ENCODE measurements at places on chromosomes 12 and 14.

GRCh38 chr12:39990122-39991101 lies 115.5 kb downstream of the SLC2A13 start:
- peak; percentile 34 for DNase-seq

- DNase-seq, result no peak
Measured at GRCh38 chr14:55684956-55685584, 105.1 kb downstream of the KTN1 start.

- no peak for DNase-seq
Measured at GRCh38 chr14:76870166-76870565, 44.0 kb downstream of the LRRC74A start.

GRCh38 chr12:113198296-113198695 lies 12.8 kb downstream of the RITA1 start:
- no peak for DNase-seq

DNA sequence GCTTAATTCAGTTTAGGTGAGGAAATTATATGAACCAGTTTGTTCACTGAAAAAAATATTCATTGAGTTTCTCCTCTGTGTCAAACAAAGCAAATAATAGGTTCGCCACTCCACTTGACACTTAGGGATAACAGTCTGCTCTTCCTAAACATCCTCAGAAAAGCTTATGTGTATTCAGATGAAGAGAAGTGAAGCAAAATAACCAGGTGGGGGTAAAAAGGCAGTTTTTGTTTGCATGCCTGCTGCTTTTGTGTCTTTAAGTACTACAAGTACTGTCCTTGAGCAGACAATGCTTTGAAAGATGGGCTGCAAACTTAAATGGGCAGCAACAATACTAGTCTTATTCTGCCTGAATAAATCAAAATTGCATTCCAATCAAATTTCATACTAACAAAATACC lies 910.7 kb upstream of the MDGA2 start:
- no peak for DNase-seq

DNA sequence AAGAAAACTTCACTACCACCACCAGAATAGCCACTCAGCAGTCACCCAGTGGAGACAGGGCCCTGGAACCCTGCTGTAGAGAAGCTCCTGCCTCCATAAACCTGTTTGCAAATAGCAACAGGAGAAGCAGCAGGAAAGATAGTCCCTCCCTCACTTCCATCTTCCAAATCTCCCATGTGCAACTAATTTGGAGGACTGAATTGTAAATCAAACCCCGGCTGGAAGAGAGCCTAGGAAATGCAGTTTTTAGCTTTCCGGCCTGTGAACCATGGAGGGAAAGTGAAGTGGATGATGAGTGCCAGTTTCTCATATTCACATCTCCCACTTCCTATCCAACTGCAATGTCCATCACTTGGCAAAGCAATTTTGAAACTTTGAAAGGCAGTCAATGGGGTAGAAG lies 167.2 kb upstream of the FRMD6 start:
- no peak for DNase-seq

DNA sequence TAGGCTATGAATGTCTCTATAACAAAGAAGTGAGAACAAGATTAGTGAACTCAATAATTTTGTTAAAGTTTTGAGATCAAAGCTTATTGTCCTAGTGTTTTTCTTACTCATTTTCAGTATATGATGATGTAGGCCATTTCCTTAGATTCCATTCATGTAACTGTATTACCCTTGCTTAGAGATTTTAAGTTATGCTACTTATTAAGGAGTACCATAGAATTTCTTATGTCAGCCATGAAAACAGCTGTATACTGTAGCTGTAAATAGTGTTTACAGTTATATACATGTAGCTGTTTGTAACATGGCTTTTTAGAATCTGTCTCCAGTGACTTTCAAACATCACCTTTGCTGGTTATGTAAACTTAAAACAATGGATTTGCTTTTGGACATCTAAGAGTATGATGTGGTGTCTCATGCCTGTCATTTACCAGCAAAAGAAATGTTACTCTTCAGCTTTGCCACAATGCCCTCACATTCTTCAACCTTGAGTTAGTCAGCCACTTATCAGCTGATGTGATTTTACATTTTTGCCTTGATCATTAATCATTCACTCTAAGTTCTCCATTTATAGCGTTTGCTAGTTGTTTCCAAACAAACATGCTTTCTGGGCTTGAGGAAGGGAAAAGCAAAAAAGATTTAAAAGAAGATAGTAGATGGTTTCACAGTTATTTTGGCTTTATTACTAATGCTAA lies 55.5 kb downstream of the SLC16A7 start:
- DNase-seq, result peak; percentile 4

- no peak for DNase-seq
Measured at GRCh38 chr12:110948041-110948440, 27.7 kb upstream of the MYL2 start.

DNA sequence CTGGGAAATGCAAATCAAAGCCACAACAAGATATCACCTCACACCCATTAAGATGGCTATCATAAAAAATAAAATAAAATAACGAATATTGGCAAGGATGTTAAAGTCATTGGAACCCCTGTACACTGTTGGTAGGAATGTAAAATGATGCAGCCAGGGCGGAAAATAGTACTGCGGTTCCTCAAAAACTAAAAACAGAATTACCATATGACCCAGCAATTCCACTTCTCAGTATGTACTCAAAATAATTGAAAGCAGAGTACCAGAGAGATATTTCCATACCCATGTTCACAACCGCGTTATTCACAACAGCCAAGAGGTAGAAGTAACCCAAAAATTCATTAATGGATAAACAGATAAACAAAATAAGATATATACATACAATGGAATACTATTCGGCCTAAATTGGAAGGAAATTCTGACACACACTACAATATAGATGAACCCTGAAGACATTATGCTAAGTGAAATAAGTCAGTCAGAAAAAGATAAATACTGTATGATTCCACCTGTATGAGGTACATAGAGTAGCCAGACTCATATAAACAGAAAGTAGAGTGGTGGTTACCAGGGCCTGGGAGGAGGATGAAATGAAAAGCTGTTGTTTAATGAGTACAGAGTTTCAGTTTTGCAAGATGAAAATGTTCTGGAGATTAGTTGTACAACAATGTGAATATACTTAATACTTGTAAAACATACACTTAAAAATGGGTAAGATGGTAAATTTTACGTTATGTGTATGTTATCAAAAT lies 84.6 kb downstream of the TXNDC16 start:
- DNase-seq, result no peak

DNA sequence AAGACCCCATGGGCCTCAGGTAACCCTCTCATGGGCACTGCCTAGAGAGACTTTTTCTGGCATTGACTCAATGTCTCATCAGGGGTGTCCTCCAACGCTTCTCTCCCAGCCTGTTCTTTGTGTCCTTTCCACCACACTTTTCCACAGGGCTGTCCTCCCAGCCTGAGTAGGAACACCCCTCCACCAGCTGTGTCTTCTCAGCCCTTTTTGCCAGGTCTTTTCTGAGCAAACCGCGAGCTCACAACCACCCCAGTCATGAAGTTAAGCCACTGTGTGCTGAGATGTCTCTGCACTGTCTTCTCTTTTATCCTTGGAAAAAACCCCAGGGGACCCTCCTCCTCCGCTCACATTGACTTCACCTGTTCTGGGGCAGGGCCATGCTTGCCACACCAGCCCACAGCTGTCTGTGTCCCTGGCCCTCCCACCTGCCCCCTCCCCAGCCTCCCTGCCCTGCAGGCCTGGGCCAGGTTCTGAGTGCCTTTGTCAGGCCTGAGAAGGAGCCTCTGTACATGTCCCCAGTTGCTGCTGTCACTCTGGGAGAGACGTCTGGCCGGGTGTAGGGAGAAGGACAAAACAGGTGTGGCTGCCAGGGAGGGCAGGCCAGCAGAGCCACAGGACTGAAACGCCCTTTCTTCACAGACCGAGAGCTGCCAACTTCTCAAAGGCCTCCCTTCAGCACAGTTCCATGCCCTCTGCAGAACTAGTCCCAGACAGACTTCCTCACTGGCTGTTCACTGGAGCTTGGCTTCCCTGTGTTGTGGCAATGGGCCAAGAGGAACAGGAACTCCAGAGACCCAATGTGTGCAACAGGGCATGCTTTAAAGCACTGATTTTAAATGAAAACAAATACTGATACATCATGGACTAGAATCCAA lies 50.5 kb upstream of the PNMA1 start:
- no peak for DNase-seq

- no peak for DNase-seq
Measured at GRCh38 chr12:24797901-24798300, 151.0 kb downstream of the BCAT1 start.

GRCh38 chr14:37593511-37594237 lies 1.4 kb downstream of the FOXA1 start:
- no peak for DNase-seq

GRCh38 chr12:27555925-27556778 lies 32.1 kb downstream of the PPFIBP1 start:
- DNase-seq, result no peak

DNA sequence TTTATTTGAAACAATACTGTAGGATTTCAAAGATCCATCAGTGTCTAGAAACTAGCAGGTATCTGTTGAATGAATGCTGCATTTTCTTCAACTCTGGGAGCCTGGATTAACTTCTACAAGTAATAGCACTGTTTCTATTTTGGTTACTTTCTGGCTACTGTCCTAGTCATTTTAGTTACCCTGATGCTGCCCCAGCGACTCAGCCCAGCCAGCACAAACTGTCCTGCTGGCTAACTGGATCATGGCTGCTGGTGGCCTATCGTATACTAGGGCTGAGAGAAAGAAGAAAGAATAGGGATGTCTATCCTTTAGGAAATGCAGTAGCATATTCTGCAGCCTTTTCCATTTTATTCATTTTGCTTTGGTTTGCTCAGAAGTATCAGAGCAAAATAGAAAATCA lies 53.9 kb downstream of the NTN4 start:
- no peak for DNase-seq

DNA sequence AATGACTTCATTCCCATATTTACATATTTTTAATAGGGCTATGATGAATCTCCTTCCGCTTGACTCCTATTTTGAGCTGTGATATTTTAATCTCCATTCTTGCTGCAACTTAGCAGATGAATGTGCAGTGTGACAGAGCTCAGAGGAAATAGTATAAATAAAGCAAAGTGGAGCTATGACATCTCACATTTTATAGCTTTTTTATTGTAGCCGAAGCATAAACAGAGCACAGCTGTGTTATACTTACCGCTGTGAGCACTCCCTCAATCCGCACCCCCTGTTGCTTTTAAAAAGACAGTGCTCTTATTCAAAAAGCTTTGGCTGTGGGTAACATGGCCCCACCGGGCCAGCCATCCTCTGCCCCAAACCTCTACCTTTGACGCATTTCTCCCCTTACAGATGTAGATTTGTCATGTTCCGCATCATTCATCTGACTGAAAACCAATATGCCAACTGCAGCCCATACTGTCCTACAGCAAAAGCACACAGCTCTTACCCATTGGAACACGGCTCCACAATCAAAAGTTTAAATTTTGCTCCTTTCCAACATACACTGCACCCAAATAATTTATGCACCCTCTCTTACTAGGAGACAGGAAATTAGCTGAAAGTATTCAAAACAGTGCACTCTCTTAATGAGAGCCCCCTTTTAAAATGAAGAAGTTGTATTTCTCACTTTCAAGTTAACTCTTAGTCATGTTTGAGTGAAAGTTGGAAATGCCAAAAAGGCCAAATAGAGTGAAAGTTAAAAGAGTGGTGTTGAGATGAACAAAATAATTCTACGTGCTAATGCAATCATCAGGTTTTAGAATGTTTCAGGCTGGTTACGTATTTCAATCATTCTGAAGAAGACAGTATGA lies 429.3 kb upstream of the SOX5 start:
- peak; percentile 71 for DNase-seq
